ENCODE measurements at places on chromosomes 7 and 10.

DNA sequence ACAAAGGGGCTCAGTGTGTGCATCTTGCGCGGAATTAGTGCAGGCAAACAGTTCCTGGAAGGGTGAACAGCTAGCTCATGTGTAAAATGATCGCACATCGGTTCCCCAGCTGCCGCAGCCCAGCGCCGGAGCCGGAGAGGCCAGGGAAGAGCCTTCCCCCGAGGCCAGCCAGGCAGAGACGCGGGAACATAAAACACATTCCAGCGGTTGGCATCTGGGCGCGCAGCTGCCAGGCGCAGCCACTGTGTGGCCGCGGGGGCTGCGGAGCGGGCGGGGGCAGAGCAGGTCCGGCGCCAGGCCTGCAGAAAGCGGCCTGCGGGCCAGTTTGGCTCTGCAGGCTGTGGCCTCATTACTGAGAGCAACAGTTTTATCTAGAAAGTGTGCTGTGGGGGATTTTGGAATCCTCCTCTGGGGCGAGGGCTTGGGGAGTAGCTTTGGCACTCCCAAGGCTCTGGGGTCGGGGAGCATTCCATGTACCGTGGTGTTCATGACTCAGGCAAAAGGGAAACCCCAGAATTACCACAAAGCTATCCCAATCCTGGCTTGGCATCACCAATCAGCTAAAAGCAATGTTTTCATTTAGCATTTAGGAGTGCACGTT lies 74.3 kb downstream of the SAMD9 start:
- DNase-seq, result no peak

GRCh38 chr7:1733206-1733907 lies 63.3 kb downstream of the ELFN1 start:
- DNase-seq, result no peak

- DNase-seq, result no peak
Measured at GRCh38 chr7:93914581-93915066, 6.9 kb upstream of the GNG11 start.

DNA sequence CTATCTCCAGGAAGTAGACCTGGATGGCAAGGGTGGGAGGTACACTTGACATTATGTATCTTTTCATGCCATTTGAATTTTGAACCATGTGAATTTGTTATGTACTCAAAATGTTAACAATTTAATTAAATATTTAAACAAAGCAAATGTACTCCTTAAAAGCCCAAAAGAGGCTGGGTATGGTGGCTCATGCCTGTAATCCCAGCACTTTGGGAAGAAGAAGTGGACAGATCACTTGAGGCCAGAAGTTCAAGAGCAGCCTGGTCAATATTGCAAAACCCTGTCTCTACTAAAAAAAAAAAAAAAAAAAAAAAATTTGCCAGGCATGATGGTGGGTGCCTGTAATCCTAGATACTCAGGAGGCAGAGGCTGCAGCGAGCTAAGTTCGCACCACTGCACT lies 136.9 kb upstream of the ASAH2 start:
- DNase-seq, result no peak

GRCh38 chr7:145092766-145093165 lies 256.9 kb upstream of the TPK1 start:
- DNase-seq, result no peak

DNA sequence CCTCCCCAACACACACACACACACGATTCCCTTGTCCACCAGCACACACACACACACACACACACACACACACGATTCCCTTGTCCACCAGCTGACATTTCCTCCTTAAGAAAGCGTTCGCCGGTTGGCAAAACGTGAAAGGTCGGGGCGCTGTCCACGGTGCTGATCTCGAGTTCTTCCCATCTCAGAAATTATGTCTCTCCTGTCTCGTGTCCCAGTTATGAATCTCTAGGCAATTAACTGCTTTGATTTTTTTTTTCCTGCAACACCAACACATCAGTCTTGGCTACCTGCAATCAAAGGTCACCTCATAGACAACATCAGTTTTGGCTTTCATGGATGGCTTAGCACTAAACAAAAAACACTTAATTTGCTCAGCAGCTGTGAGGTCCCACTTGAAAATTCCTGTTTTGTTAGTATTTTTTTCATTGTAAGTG lies 1.9 kb downstream of the INA start:
- DNase-seq, result peak; percentile 51

DNA sequence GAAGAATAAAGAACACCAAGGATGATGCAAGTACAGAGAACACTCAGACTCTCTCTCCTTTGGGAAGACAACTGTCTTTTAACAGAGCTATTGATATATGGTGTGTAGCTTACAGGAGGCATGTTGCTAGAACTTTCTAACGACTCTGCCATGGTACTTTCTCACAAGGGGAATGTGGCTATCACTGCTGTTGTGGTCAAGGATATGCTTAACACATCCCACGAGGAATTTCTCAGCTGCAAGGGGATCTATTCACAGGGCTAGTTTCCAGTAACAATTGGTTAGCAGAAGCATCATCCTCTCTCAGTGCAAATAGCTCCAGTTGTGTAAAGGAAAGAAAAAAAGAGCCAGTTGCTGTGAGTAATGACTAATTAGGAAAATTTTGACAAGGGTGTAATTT lies 826.0 kb downstream of the SORCS1 start:
- DNase-seq, result no peak

DNA sequence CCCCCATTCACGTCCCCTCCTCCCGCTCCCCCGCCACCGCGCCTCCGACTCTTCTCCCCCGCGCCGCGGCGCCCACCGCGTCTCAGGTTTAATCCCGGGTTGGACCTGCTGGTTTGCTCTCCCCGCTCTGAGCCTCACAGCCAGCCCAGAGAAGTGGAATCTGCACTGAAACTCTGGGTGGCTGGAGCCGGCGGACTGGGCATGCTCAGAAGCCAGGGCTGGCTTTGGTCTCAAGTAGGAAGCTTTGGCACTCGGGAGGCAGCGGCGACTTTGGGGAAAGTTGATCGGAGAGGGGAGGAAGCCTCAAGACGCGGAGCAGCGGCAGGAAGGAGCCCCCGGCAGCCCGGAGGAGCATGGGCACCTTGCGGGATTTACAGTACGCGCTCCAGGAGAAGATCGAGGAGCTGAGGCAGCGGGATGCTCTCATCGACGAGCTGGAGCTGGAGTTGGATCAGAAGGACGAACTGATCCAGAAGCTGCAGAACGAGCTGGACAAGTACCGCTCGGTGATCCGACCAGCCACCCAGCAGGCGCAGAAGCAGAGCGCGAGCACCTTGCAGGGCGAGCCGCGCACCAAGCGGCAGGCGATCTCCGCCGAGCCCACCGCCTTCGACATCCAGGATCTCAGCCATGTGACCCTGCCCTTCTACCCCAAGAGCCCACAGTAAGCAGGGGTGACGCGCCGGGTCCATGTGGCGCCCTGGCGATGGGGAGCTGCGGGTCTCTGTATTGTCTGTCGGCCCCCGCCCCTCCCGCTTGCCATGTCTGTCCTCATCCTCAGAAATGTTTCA lies at the start of gene PRKG1:
Gene PRKG1 (plus strand): TSS at position 250 of the 791 bp plus-strand sequence.
- DNase-seq, result no peak

DNA sequence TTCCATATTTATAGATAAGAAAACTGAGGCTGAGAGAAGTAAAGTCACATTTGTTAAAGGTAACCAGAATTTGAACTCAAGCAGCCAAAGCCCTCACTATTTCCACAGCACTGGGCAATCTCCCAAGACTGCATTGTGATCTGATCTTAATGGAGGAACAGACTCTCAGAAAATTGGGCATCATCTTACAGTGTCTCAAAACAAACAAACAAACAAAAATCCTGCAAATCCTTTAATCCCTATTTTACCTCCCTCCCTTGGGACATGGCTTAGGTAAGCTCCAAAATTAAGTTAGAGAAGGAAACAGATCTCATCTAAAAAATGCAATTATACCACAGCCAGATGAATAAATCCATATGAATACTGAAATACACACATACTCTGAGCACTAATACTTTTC lies 57.5 kb downstream of the FHIP2A start:
- no peak for DNase-seq

- DNase-seq, result no peak
Measured at GRCh38 chr10:112135604-112136003, 48.0 kb downstream of the GPAM start.

DNA sequence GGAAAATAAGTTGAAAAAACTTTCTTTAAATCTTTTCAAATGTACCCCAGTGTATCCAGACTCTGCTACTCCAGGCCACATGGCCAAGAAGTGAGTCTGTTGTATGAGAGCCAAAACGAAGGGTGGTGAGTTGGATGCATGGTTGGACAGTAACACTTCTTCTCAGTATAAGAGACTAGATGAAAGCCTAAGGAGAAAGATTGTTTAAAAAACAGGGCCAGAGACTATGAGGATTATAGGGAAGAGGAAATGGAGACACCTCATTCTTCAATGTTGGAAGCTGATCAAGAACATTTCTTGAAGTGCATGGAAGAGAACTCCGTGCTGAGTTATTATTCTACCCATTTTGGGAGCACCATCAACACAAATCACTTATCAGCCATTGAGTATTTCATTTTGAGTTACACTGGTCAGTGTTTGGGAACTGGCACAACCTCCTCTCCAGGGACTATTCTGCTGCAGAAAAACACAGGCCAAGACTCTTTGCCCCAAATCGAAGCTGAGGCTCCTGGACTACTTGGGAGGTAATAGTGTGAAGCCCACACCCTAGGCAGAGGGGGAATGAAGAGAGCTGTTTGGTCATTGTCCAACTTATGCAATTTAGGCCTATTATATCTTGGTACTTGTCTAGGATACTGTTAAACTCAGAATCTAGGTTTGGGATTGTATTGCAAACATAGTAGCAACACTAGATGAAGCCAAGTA lies 123.0 kb upstream of the SEC61G start:
- no peak for DNase-seq

GRCh38 chr10:94042001-94042833 lies 48.5 kb downstream of the PLCE1 start:
- DNase-seq, result no peak

DNA sequence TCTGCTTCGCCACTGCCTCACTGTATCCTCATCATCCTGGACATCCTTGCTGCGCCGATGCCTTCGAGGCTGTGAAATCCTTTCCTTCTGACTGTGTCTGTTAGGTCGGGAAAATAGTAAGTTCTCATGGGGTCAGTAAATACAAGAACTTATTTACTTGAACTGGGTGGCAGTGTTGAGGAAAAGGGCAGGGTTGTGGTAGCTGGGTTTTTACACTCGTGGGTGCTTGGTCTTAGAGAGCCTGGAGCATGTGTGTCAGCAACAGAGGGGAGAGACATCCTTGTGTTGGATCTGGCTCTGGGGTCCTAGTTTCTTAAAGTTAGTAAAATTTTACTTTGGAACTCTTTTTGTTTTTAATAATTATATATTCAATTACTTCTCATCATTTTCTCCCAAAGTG lies 112.9 kb upstream of the GATA3 start:
- no peak for DNase-seq

- no peak for DNase-seq
Measured at GRCh38 chr7:134174795-134175261, 47.7 kb downstream of the LRGUK start.

- DNase-seq, result no peak
Measured at GRCh38 chr7:130297628-130298543, 4.9 kb downstream of the CPA4 start.

DNA sequence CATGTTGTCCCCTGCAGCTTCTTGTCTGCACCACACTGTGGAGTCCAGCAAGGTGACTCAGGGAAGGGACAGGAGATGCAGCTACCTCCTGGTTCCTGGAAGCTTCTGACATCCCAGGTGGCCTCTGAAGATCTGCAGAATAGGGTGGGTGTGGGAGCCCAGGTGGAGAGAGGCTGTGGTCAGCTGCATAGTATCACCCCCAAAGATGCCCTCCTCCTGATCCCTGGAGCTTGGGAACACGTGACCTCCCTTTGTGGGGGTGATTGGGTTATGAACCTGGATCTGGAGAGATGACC lies 25.4 kb downstream of the CALML3 start:
- DNase-seq, result no peak

- DNase-seq, result no peak
Measured at GRCh38 chr10:8418631-8419030, 364.1 kb downstream of the GATA3 start.

GRCh38 chr10:12414278-12414989 lies 65.1 kb downstream of the CAMK1D start:
- DNase-seq, result no peak

DNA sequence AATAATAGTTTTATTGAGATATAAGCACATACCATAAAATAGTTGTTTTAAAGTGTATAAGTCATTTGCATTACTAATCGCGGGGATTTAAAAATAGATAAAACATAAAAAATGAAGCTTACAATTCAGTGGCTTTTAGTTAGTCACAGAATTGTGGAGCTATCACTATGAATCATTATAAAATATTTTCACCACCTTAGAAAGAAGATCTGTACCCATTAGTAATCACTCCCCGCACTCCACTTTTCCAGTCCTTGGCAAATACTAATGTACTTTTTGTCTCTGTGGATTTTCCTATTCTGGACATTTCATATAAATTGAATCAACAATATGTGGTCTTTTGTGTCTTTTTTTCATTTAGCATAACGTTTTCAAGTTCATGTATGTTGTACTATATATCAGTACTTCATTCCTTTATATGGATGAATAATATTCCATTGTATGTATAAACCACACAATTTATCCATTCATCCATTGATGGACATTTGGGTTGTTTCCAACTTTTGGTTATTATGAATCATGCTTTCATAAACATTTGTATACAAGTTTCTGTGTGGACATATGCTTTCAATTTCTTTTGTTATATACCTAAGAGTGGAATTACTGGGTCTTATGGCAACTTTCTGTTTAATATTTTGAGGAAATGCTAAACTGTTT lies 162.5 kb downstream of the MAGI2 start:
- DNase-seq, result no peak

DNA sequence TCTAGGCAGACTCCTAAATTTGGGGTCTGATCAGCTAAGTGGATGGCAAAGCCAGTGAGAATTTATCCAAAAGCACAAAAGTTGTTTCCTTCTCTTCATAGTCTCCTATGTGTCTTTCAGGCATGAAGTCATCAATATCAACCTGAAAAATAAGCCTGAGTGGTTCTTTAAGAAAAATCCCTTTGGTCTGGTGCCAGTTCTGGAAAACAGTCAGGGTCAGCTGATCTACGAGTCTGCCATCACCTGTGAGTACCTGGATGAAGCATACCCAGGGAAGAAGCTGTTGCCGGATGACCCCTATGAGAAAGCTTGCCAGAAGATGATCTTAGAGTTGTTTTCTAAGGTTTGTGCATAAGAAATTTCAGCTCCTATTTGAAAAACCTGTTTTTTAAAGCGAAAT lies 4.8 kb downstream of the GSTO1 start:
- DNase-seq, result no peak

DNA sequence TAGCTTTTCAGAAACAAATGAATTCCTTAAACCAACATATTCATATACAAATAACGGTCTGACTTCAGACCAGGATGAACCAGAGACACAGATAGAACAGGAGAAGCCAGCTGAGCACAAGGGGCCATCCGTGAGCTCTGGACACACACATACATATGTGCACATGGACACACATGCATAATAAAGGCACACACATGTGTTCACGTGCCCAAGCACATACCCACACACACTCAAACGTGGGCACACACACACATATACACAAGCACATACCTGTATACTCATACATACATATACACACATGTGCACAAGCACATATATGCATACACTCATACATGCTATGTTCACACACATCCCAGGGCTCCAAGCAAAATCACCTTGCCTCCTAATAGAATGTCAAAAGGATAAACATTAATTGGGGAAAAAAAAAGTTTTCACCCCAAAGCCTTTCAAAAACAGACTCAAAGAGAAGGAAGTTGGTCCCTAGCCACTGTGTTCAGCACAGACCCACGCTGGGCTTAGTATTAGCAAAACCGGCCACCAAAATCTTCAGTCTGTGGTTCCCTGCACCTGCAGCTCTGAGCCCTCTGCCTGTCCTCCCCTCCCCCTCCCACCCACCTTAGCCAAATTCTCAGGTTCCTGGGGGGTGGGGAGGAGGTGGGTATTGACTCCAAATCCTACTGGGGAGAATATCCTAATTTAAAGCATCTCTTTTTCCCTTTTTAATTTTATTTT lies 100.4 kb upstream of the MACROH2A2 start:
- no peak for DNase-seq
